ENCODE measurements at places on chromosomes 7 and 10.

DNA sequence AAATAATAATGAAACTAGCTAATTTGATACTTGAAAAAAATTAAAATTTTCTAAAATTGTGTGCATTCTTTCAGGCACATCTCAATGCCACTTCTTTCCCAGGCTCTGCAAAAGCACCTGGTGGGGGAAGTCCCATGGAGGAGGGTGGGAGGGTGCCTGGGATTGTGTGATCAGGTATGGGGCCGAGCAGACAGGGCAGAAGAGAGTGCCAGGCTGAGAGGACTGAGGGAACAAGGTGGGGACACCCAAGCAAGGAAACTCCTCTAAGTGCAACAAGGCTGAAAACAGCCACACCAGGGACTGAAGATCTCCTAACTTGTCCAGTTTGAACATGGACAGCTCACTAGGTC lies 13.8 kb downstream of the PARP12 start:
- DNase-seq: no peak

DNA sequence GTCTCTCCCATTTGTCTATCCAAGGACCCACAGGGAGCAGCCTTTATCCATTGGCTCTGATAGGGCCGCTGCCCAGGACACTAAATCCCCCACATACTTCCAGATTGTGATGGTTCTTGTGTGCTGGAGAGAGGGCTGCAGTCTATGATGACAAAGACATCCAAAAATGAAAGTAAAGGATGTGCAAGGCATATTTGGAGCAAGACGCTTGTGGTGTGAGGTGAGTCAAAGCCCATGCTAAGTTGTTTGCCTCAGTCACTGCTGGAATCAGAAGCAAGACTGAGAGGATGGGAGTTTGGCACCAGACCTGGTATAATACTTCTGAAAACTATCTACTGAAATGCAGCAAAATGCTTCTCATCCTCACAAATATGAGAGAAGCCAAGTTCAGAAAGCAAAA lies 22.7 kb downstream of the ZNF22 start:
- DNase-seq: no peak

DNA sequence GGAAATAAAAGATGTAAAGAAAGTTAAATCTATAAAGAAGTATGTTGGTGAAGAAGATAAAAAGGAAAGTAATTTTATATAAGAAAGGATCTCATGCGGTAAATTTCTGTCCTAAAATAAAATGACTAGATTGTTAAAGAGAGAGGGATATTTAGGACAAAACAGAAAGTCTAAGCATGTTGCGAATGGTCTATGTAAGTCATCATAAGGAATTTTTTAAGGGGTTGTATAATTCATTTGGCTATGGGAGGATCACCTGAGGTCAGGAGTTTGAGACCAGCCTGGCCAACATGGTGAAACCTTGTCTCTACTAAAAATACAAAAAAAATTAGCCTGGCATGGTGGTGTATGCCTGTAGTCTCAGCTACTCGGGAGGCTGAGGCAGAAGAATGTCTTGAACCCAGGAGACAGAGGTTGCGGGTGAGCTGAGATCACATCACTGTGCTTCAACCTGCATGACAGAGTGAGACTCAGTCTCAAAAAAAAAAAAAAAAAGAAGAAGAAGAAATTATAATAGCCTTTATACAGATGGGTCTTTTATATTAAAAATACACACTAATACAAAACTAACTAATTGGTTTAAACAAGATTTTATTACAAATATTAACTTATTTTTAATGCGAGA lies 294.3 kb downstream of the MAGI2 start:
- no peak for DNase-seq

DNA sequence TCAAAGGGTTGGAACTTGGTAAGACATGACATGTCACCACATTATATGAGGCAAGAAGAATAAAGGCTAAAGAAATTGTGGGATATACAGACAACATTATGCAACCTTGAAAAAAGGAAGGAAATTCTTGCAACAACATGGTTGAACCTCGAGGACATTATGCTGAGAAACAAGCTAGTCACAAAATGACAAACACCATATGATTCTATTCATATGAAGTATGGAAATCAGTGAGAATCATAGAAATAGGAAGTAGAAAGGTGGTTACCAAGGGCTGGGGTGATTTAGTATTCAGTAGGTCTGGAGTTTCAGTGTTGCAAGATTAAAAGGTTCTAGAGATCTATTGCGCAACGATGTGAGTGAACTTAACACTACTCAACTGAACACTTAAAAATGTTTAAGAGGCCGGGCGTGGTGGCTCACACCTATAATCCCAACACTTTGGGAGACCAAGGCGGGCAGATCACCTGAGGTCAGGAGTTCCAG lies 126.9 kb upstream of the TBX20 start:
- no peak for DNase-seq

- DNase-seq: no peak
Observed at GRCh38 chr10:103535595-103535994, 42.1 kb downstream of the NEURL1 start.

DNA sequence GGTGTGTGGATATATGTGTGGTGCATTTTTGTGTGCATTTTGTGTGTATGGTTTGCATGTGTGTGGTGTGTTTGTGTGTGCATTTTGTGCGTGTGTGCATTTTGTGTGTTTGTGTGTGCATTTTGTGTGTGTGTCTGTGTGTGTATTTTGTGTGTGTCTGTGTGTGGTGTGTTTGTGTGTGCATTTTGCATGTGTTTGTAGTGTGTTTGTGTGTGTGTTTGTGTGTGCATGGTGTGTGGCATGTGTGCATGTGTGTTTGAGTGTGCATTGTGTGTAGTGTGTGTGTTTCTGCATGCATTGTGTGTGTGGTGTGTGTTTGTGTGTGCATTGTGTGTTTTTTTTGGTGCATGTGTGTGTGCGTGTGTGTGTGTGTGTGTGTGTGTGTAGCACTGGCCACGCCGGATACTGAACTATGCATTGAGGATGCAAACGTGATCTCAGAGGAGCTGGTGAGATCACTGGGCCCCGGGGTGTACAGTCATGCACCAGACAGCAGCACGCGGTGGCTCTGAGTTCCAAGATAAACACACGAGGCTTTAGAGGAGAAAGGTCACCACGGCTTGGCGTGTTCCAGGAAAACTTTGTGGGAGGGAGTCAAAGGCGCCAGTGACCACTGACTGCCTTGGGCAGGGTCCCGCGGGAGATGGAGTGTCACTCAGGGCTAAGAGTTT lies 106.6 kb upstream of the SHH start:
- DNase-seq: no peak

GRCh38 chr10:125155101-125155500 lies 5.3 kb downstream of the CTBP2 start:
- no peak for DNase-seq

DNA sequence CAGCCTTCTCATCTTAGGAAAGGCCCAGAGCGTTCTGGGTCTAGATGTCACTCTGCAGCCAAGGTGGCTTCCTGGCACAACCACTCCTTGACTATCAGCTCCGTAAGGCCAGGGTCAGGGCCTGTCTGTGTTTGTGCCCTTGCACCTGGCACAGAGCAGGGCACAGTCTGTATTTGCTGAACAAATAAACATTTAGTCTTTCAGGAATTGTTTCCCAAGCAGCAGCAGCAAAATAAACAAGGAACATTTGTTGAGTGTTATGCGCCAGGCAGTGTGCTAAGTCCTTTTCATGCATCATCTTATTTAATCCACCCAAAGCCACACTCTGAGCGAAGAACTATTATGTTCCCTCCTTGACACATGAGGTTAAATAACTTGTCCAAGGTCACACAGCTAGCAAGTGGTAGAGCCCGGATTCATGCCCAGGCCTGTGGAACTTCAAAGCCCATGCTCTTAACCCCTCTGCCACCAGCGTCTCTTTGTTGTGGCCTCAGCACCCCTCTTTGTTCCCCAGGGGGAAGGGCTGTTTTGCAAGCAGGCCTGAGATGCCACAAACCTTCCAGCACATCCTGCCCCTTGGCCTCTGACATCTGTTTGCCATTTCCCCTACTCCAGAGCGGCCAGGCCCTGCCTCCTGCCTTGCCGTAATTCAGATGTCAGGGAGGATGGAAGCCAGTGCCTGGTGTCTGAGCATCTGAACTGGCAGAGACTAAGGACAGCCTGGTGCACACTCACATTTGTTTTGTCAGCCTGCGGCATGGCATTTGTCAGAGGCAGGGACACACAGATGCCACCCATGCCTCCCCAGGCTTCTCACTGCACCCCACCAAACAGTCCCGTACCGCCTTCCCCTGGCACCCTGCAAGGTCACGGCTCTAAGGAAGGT lies 325.8 kb upstream of the ZMIZ1 start:
- no peak for DNase-seq

DNA sequence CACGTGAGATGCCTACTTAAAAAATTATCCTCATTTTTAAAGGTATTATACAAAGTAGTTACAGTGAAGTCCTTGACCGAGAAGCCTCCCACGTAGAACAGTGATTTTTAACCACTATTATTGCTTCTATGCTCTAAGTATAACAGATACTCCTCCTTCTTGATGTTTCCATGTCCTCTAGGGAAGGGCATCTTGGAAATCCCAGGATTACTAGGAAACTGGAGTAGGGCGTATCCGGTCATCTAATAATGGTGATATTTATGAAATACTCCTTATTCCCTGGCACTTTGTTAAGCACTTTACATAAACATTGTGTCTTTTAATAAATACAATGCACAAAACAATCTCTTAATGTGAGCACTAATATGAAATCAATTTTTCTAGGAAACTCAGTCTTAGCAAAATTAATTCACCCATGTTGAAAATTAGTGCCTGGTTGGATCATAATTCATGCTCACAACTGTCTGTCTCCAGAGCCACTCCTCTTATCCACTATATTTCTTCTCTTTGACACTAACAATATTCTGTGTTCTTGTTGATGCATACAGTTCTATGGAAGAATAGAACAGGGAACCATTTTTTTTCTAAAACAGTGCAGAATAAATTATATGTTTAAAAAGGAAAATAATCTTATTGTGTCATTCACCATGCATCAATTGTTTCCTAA lies 128.6 kb upstream of the SEMA3E start:
- no peak for DNase-seq

- DNase-seq: no peak
Observed at GRCh38 chr7:23347033-23347681, 48.0 kb downstream of the MALSU1 start.

- no peak for DNase-seq
Observed at GRCh38 chr10:72386916-72387586, 32.3 kb upstream of the DNAJB12 start.

DNA sequence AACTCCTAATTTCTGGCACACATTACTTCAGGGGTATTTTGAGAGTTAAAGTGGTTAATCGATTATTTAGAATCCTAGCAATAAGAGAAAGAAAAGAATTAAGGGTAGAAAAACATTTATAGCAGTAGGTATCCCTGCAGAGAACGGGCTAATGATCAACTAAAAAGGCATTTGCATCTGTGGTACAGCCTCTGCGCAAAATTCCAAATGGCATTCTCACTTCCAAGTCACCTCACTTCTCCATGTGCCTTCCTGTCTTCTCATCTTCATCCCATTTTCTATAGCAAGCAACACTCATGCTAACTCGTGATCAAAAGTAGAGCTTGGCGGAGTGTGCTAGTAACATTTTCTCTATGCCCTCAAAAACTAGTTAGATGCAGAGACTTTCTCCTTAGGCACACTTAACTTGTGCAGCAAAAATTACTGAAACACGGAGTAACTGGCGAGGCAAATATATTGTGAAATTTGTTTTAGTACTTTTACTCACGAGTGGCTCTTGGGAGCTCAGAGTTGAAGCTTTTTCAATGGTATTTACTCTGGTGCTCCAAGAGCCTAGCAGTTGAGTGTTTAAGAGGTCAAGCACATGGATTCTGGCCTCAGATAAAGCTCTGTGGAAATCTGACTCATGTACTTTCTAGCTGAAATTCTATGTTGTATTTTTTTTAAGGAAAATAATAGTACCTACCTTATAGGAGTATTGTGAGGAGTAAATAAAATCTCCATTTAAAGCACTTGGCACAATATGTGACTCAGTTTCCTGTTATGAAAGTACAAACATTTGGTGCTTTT lies 65.1 kb downstream of the MET start:
- DNase-seq: no peak

DNA sequence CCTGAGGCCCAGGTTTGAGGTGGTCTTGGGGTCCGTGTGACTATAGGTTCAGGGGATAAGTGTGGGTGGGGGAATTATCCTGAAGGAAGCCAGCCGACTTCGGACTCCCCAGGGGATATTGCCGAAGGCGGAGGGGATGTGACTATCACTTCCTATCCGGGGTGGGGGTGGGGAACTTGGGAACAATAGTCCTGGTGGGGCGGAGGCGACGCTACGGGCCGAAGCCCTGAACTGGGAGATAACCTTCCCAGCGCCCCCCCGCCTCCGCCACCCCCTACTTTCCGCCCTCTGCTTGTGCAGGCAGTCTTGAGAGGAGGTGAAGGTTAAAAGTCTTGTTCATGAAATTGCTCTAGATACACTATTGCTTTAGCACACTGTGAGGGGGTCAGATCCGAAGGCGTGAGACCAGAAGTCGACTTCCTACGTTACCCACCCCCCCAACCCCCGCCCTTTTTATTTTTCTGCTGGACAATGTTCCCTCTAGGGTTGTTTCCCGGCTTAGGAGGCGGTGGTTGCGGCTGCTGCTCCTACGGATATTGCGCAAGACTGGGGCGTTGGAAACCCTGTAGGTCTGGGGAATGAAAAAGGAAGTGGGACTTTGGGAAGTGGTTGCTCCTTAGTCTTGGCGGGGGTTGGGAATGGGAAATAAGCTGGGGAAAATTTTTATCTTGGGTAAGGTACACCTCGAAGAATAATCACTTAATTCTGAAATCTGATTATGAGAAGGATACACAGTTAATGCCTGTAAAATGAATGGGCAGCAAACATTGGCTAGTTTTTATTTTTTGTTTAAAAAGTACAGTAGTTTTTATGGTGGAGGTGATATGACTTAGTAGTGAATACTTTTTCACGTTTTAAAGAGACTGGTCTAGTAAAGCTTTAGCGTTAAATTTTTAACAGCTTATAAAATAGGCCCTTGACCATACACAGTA lies 1.5 kb downstream of the PTPN12 start:
- no peak for DNase-seq

DNA sequence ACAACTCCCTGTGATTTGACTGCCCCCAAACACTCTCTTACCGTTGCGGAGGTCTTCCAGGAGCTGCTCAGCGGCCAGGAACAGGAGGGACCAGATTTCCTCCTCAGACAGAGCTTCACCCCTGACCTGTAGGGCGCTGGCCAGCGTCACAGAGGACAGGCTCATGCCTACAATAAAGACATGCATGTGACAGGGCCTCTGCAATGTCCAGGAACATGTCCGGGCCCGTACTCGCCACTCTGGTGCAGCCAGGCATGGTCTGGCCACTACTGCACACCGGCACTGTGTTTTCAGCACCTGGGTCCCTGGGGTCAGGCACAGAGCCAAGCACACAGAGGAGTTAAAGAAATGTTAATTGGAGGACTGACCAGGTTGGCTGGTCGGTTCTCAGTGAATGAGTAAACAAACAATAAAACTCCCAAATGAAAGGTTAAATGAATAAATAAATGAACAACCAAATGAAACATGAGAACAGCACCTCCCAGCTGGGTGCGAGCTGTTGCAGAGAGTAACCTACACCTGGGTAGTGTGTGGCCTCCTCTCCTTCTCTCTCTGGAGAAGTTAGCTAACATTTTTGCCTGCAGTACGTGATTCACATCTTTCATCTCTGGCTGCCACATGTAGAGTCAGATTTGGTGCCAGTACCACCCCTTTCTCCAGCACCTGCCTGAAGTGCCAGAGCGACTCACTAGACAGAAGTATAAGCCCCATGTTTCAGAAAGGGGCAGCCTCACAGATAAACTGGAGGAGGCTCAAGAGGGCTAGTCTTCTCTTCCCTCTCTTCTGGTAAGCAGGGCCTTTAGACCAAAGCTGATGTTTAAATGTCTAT lies 22.8 kb downstream of the FRMPD2 start:
- no peak for DNase-seq

All from T-helper 2 cell (primary cell).